ENCODE measurements at places on chromosomes 2 and 18. TPM values are rescaled to one million over a fixed set of nuclear protein-coding genes. Genes with fewer than 3 reads are reported as not detected.

The THADA gene
- 11.9 TPM for total RNA-seq

The ZNF521 gene
- total RNA-seq: 442 TPM

The CSRNP3 gene
- 13.8 TPM for total RNA-seq

DNA sequence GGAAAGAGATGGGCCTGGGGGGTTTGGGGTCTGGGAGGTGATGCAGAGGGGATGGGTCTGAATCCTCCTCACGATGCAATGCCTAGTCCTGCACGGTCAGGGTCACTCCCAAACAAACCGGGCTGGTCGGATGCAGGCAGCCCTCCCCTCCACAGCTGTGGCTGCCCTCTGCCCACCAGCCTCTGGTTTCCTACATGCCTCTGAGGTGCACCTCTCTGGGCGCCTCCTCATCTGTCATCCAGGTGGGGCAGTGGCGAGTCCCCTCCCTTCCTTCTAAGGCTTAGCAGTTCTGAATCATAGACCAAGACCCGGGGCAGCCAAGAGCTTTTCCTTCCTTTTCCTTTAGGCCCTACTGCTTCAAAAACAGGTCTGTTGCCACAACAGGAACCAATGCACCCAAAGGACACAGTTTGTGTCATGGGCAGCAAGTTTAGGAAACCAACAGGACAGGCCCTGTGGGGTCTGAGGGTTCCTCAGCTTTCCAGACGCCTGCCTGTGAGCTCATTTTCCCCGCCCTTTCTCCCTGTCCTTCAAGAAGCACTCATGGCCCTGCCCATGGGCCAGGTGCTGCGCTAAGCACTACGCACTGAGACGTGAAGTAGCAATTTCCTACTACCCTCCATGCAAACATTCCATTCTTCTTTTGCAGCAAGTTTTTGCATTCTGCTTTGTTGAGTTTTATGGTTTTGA, 6.5 kb upstream of the MAL start:
- H3K27ac ChIP-seq: no peak overlapping the region
- peaks cover 20% of the 10 kb centered on the region for H3K27me3 ChIP-seq
- no peak for DNase-seq
- no peaks in the 10 kb centered on the region for H3K4me1 ChIP-seq
- no peak overlapping the region for H3K4me3 ChIP-seq

DNA sequence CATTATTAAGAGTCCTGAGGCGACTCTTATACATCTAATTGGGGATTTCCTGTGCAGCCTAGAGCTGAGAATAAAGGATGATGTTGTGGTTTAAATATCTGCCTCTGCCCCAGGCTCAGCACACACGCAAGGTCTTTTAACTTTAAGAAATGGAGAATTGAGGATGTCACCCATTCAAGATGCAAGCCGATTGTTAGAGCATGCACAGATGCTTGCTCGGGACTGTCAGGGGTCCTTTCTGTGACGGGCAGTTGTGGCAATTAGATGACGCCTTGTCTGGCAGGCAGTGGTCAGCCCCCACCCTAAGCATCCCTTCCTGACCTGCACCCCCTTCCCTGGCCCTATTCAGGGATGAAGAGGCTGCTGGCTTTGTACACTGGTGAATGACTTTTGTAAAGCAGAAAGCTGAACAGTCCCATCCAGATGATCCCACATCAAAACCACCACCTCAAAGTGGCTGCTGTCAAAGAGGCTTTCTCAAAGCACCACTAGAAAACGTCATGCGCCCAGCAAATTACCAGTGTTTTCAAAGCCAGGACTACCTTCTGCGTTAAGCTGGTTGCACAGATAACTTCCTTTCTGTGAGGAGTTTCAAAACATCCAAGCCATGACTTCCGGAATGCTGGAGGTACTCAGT, 23.7 kb downstream of the FAM178B start:
- no peak overlapping the region for H3K4me3 ChIP-seq
- no peaks in the 10 kb centered on the region for H3K4me1 ChIP-seq
- H3K27ac ChIP-seq: no peak overlapping the region
- no peaks in the 10 kb centered on the region for H3K27me3 ChIP-seq

- H3K4me1 ChIP-seq: peaks cover 15% of the 10 kb centered on the region
- no peaks in the 10 kb centered on the region for H3K36me3 ChIP-seq
- H3K27me3 ChIP-seq: no peaks in the 10 kb centered on the region
- H3K27ac ChIP-seq: no peak overlapping the region
- DNase-seq: no peak
These were observed 5.2 kb upstream of the KCNK3 start for GRCh38 chr2:26687328-26687727.

DNA sequence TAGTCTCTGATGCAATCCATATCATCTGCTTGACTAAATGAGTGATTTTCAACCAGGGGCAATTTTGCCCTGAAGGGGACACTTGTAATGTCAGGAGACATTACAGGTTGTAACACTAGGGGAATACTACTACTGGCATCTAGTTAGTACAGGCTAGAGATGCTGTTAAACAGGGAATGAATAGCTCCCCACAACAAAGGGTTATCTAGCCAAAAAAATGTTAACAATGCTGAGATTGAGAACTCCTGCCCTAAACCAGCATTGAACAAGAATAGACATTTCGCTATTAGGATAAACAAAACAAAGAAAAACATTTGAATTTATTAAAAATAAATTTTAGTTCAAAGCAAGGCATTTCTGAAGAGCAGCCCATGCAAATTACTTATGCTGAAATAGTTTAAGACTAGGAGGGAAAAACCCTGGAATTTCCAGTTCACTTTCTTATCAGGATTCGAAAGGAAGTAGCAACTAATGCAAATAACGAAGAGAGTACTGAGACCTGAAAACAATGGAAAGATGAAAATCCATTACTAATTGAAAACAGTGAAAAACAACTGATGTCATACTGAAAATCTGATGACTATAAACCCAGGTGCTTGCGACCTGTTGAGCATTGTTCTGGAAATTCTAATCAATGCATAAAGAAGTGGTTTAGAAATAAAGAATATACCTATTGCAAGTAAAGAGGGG, 53.1 kb downstream of the CAB39 start:
- peak; percentile 74 for DNase-seq
- H3K4me3 ChIP-seq: no peak overlapping the region
- no peak overlapping the region for H3K27ac ChIP-seq
- no peaks in the 10 kb centered on the region for H3K27me3 ChIP-seq
- peaks cover 32% of the 10 kb centered on the region for H3K36me3 ChIP-seq

- no peaks in the 10 kb centered on the region for H3K4me1 ChIP-seq
- H3K27ac ChIP-seq: no peak overlapping the region
- H3K36me3 ChIP-seq: no peaks in the 10 kb centered on the region
- DNase-seq: no peak
These were observed 82.2 kb downstream of the NFATC1 start for GRCh38 chr18:79477711-79478483.

GRCh38 chr2:236449167-236449761, 120.4 kb upstream of the ACKR3 start:
- H3K27ac ChIP-seq: no peak overlapping the region
- no peaks in the 10 kb centered on the region for H3K36me3 ChIP-seq
- H3K4me3 ChIP-seq: no peak overlapping the region
- no peaks in the 10 kb centered on the region for H3K4me1 ChIP-seq
- DNase-seq: no peak
- no peaks in the 10 kb centered on the region for H3K27me3 ChIP-seq

GRCh38 chr2:241975593-241976284, 106.2 kb downstream of the RTP5 start:
- H3K4me1 ChIP-seq: no peaks in the 10 kb centered on the region
- H3K27me3 ChIP-seq: no peaks in the 10 kb centered on the region
- H3K27ac ChIP-seq: no peak overlapping the region
- H3K4me3 ChIP-seq: no peak overlapping the region

- DNase-seq: no peak
- H3K27me3 ChIP-seq: no peaks in the 10 kb centered on the region
- no peak overlapping the region for H3K27ac ChIP-seq
- H3K4me1 ChIP-seq: peaks cover 8% of the 10 kb centered on the region
- H3K4me3 ChIP-seq: no peak overlapping the region
These were observed 6.0 kb downstream of the ZNF397 start for GRCh38 chr18:35246831-35247230.

- no peaks in the 10 kb centered on the region for H3K4me1 ChIP-seq
- H3K4me3 ChIP-seq: no peak overlapping the region
- no peak for DNase-seq
- no peak overlapping the region for H3K27ac ChIP-seq
- H3K36me3 ChIP-seq: no peaks in the 10 kb centered on the region
- H3K27me3 ChIP-seq: peaks cover 87% of the 10 kb centered on the region
These were observed 6.5 kb upstream of the KCNG2 start for GRCh38 chr18:79790996-79791972.

DNA sequence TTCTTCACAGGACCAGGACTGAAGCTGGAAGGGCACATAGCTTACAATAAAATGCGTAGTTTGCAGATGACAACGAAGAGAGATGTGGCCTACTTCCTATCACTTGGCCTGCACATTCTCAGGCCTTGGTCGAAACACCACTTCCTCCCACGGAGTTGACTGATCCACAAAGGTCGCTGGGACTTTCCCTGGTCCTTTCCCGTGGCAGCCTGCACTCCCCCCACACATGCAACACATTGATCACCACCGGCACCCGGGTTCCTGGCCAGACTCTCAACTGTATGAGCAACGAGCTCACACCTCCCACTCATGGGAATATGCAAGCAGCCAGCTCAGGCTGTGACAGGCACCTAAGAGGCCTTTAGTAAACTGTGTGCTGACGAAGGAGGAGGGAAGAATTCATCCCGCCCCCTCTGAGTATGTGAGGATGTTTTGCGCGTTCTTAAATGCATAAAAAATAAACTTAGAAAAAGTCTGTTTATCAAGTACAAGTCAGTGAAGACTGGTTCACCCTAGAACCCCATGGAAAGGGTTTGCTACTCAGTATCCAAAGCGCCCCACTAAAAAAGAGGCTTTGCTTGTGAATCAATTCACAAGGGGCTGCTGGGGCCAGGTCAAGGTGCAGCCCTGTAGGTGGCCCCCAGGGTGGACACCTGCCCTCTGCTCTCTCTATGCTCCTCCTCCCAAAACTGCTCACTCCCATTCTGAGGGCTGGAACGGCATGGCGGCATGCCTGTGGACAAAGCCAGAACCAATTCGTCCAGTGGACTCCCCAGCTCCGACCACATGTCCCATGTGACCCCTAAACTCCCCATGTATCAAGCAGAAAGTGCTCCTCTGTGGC, 154.3 kb downstream of the EIPR1 start:
- H3K36me3 ChIP-seq: no peaks in the 10 kb centered on the region
- no peak overlapping the region for H3K27ac ChIP-seq
- no peaks in the 10 kb centered on the region for H3K27me3 ChIP-seq
- DNase-seq: peak; percentile 55
- H3K4me3 ChIP-seq: no peak overlapping the region

DNA sequence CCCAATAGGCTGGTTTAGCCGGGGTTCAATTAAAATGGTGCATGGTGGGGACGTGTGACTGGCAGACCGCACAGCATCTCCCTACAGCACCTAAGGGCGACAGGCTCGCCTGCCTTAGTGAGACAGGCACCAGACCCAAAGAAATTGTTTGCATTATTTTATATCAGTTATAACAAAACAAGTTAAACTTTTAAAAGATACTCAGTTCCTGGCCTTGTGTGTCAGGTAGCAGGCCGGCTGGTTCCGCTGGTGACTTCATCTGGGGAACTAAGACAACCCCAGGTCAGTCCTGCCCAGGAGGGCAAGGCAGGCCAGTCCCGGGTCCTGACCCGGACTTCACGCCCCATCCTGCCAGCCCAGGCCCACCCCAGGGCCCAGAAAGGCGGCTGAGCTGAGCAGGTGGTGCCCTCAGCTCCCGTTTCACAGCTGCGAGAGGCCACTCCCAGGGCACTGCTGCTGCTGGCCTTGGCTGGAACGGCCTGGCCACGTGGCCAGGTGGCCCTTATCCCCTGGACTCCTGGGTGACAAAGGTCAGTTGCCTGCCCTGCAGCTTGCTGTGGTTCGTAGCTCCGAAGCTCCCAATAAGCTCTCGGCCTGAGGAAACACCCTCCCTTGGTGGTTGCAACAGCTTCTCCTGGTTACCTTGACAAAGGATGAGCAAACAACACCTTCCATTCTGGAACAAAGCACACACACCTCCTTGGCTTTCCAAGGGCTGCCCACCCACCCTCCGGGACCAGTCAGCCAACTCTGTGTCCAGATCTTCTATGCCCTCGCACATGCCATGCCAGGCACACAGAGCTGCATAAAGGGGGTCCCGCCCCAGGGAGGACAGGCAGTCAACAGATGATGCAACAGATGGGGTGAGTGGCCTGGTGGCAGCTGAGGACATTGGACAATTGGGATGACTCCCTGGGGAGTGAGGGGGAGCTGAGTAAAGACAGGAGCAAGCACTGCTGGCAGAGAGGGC, 11.3 kb upstream of the AGXT start:
- no peaks in the 10 kb centered on the region for H3K4me1 ChIP-seq
- no peak overlapping the region for H3K27ac ChIP-seq
- no peaks in the 10 kb centered on the region for H3K27me3 ChIP-seq
- no peak for DNase-seq
- H3K4me3 ChIP-seq: no peak overlapping the region

DNA sequence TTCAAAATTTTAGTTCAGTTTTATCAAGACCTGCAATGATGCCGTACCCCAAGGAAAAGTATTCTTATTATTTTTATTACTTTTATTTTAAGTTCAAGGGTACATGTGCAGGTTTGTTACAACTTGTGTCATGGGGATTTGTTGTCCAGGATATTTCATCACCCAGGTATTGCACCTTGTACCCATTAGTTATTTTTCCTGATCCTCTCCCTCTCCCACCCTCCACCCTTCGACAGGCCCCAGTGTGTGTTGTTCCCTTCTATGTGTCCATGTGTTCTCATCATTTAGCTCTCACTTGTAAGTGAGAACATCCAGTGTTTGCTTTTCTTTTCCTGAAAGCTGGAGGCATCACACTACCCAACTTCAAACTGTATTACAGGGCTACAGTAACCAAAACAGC, 122.0 kb downstream of the CCDC102B start:
- no peak overlapping the region for H3K4me3 ChIP-seq
- no peak for DNase-seq

DNA sequence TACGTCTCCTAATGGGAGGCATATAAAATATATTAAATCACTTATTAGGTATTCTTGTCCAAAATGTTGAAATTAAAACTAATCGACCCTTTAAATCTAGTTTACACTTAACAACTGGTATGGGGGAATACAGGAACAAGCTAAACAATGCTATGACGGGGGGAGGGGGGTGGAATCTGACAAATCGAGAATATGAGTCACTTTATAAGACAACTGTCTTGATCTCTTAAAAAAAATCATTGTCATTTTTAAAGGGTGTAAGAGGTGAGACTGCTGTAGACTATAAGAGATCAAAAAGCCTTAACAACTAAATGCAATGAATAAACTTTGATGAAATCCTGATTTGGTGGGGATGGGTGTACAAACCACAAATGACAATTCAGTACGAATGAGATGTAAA, 6.0 kb downstream of the MAP3K2 start:
- H3K4me3 ChIP-seq: no peak overlapping the region
- no peaks in the 10 kb centered on the region for H3K36me3 ChIP-seq
- DNase-seq: no peak
- H3K27me3 ChIP-seq: no peaks in the 10 kb centered on the region
- no peak overlapping the region for H3K27ac ChIP-seq
- peaks cover 5% of the 10 kb centered on the region for H3K4me1 ChIP-seq
